ENCODE measurements at places on chromosomes 16 and 17.

- no peak for DNase-seq
Measured at GRCh38 chr16:17832738-17833137, 362.0 kb upstream of the XYLT1 start.

GRCh38 chr17:15351478-15351840 lies 10.1 kb upstream of the TEKT3 start:
- no peak for DNase-seq

DNA sequence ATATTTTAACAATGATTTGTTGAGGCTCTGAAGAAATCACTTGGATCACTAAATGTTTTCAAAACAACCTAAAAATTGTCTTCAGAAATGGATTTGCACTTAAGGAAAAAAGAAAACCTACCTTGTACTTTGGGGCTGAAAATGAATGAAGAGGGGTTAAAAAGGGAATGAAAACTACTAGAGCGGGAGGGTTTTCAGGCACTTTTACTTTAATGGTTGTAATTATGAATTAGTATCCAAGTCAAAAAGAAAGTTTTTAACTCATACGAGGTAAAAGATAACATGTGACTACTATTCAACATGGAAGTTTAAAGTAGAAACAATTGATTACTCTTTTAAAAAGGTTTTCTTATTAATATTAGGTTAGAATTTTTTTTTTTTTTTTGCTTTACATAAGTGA lies 5.1 kb downstream of the IGF2BP1 start:
- DNase-seq = no peak

- DNase-seq = no peak
Measured at GRCh38 chr16:84891149-84891795, 71.5 kb downstream of the CRISPLD2 start.

GRCh38 chr17:51730303-51731050 lies 428.0 kb downstream of the CA10 start:
- no peak for DNase-seq

DNA sequence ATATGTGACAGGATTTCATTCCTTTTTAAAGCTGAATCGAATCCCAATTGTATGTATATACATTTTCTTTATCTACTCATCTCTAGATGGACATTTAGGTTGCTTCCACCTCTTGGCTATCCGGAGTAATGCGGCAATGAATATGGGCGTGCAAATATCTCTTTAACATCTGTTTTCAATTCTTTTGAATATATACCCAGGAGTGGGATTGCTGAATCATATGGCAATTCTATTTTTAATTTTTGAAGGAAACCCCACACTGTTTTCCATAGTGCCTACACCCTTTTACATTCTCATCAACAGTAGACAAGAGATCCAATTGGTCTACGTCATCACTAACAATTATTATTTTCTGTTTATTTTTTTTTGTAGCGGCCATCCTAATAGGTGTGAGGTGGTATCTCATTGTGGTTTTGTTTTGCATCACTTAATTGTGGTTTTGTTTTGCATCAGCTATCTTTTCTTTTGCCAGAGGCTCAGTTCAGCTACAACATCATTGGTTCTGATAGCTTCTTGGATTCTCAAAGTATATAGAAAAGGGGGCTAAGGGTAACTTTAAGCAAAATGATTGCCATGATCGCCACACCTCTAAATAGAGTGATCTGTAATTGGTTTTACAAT lies 25.6 kb upstream of the MAP2K6 start:
- DNase-seq = no peak

- DNase-seq = no peak
Measured at GRCh38 chr17:81263371-81264181, 24.5 kb downstream of the NDUFAF8 start.

DNA sequence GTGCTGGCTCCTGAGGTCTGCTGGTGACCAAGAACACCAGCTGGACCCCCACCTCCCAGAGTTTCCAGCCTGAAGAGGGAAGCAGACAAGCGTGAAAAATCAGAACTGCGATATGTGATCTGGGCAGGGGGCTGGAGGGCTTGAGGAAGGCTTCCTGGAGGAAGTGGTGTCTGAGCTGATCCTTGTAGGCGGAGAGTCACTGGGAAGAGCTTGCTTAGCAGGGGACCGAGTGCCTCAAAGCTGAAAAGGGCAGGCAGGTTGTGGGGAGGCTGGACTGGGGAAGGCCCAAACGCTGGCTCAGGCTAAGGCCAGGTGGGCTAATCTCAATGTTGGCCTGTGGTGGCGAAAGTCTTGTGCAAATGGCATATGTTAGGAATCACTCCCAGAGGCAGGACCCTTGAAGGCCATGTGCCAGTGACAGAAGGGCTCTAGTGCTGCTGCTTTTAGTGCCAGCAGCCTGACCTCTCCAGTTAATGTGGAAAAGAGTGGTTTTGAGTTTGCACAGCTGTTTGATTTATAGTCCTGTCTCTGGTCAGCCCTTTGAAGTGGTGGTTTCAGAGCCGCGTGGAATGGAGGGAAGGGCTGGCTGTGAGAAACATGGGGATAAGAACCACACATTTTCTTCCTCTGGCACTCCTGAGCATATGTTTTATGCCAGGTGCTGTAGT lies 85.3 kb upstream of the LGALS9 start:
- no peak for DNase-seq

GRCh38 chr17:9874722-9875121 lies 30.3 kb downstream of the RCVRN start:
- DNase-seq = no peak

DNA sequence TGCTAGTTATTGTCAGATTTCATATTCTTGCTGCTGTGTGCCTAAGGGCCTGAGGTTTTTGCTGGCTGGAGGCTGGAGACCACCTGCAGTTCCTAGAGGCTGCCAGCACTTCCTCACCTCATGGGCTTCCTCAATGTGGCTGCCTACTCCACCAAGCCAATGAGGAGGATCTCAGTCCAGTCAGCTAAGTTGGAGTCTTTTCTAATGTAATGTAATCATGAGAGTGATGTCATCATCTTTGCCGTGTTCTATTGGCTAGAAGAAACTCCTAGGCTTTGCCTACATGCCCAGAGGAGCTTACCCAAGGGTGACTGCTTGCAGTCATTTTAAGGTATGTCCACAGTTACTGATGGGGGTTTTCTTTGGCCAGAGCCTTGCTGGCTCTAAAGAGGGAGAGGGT lies 53.0 kb downstream of the SOCS3 start:
- DNase-seq = no peak

- no peak for DNase-seq
Measured at GRCh38 chr16:22989598-22989997, 159.7 kb downstream of the USP31 start.
